ENCODE measurements at places on chromosomes 3 and 15. TPM values are rescaled to one million over a fixed set of nuclear protein-coding genes. Genes with fewer than 3 reads are reported as not detected.

The ACKR2 gene
- total RNA-seq: 0.74 TPM

The TMEM207 gene
- not detected for total RNA-seq

The PPP1R2 gene
- total RNA-seq: 40.7 TPM

The SH3GL3 gene
- not detected for total RNA-seq

The ILDR1 gene
- total RNA-seq: not detected

The GOLGA8S gene
- not detected for total RNA-seq

The IGF2BP2 gene
- 27.6 TPM for total RNA-seq

The DLL4 gene
- 0.07 TPM for total RNA-seq

The PLSCR5 gene
- not detected for total RNA-seq

The SLC35G2 gene
- 16.5 TPM for total RNA-seq

The NDUFAF3 gene
- total RNA-seq: 175 TPM

The PDCD7 gene
- 28.6 TPM for total RNA-seq

The CLPX gene
- total RNA-seq: 21.2 TPM

The MED12L gene
- total RNA-seq: 0.24 TPM

The TNNC1 gene
- 1.1 TPM for total RNA-seq

The IMPG2 gene
- not detected for total RNA-seq

- DNase-seq: no peak
These were observed 280.8 kb downstream of the SHQ1 start for GRCh38 chr3:72567474-72567873.

DNA sequence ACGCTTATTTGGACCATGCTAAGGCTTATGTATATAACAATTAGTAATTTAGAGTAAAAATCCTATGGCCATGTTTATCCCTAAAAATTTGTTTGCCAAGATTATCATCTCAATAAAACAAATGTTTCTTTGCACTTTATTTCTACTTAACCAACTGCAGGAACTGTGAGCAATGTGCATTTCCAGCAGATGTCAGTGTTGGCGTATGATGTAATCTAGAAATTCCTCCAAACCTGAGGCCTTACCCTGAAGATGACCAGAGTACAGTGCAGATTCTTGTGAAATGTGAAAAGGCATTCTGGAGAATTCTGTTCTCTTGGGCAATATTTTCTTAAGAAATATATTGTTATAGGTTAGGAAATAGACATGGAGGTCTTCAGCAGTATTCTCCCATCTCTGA, 205.9 kb downstream of the MBNL1 start:
- peak; percentile 20 for DNase-seq

DNA sequence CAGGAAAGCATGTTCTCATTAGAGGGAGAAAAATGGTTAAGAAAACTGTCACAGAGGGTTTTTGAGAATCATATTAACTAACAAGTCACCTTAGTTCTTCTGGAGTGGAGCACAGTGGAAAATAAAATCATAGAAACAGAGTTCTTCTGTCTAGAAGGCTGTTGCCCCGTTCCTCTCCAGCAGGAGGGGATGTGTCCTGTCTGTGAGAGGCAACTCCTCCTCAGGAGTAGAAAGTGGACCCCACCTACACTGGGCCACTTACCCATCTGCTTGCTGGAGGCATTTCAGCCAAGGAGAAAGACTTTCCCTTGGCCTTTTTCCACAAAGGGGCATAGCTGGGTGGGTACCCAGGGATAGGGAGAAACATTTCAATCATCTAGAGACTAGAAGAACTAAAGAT, 106.6 kb downstream of the SSR3 start:
- DNase-seq: no peak

GRCh38 chr3:105988540-105989212, 119.9 kb upstream of the CBLB start:
- DNase-seq: no peak

DNA sequence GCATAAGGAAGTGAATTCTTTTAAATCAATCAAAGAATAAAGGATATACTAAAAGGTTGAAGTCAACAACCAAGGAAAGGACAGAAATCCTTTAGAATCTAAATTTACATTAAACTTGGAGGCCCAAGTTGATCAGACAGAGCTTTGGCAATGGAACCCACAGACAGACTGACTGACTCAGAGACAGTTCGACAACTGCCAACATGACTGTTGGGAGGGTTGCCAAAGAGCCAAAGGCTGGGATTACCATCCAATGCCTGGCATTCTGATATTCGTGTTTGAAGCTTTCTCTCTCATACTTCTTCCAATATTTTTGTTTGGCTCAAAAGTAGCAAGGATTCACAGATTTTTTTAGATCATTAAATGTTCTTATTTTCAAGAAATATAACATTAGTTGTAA, 406.1 kb downstream of the PLCL2 start:
- DNase-seq: no peak

- DNase-seq: no peak
These were observed 80.5 kb upstream of the CDIN1 start for GRCh38 chr15:36498916-36499315.

- peak; percentile 88 for DNase-seq
These were observed 6.5 kb downstream of the CHD2 start for GRCh38 chr15:92906563-92907081.

- DNase-seq: no peak
These were observed 33.3 kb upstream of the VPS8 start for GRCh38 chr3:184778426-184779332.

- DNase-seq: no peak
These were observed 60.1 kb upstream of the CCR4 start for GRCh38 chr3:32891365-32891764.

GRCh38 chr3:189324538-189325138, 152.9 kb downstream of the TPRG1 start:
- DNase-seq: peak; percentile 98

DNA sequence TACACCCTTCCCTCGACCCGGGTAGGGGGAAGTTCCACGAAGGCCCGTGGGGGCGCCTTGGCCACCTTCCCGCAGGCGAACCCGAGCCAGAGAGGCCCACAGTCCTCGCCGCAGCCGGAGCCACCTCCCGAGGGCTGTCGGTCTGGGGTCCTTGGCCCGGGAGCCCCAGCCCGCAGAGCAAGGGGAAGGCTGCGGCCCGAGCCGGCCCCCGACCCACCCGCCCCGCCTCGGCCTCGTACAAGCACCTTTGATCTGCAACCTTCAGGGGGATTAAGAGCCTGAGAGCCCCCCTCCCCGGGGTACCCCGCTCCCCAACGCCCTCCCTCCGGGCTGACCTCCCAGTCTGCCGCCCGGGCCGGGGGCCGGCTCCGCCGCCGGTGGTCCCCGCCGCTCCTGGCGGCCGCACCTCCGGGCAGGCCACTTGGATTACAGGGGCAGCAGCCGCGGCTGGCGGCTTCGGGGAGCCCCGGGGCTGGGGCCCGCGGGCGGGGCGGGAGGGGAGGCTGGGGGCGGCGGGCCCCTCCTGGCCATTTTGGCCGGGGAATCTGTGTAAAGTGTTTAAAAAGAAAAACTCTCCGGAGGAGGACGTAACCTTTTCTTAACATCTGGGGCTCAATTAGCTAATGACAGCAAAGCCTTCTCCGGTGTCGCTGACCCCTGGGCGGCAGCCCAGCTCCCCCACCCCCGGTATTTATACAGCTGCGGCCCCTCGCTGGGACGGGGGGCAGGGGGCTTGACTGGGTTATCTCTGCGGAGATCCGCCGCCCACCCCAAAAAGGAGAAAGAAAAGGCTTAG, 40.2 kb downstream of the EPHB3 start:
- no peak for DNase-seq

GRCh38 chr15:60917461-60918145, 311.5 kb downstream of the RORA start:
- no peak for DNase-seq

DNA sequence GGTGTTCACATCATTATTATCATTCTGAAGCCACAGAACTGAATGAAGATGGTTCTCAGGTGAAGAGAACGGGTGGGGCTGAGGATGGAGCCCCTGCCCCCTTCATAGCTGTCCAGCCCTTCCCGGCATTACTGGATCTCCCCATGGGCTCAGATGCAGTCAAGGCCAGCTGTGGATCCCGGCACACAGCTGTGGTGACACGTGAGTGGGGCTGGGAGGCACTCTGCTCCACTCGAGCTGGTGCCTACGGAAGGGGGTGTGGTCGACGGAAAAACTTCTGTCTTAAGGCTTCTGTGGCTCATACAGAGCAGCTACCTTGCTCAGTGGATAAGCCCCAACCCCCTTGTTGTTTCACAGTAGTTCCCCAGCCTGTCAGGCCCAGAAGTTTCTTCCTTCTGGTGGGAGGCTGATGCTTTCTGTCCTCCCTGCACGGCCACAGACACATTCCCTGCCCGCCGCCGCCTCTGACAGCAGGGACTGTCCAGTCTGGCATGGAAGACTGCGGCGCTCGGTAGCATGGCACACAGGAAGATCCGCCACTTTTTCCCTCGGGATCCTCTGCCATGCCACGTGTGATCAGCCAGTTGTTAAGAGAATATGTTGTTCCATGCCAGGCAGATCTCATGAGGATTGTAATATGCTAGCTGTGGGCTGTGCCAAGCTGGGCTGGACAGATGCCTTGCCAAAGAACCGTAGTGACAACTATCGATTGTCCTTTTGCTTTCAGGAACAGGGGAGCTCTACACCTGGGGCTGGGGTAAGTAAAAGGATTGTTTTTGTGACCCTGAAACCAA, 5.8 kb downstream of the RCCD1 start:
- no peak for DNase-seq

GRCh38 chr3:189142527-189142926, 29.2 kb upstream of the TPRG1 start:
- no peak for DNase-seq

GRCh38 chr15:52094811-52095584, 17.6 kb downstream of the BCL2L10 start:
- DNase-seq: no peak

DNA sequence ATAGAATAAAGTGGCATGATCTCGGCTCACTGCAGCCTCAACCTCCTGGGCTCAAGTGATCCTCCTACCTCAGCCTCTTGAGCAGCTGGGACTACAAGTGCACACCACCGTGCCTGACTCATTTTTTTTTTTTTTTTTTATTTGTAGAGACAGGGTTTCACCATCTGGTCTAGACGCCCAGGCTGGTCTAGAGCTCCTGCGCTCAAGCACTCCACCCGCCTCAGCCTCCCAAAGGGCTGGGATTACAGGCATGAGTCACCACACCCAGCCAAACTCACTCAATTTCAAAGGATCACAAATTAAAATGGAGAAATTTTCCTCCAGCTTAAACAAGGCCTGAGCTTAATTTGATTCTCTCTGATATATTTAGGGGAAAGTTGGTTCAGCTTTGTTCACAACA, 27.3 kb upstream of the NMB start:
- DNase-seq: peak; percentile 25

DNA sequence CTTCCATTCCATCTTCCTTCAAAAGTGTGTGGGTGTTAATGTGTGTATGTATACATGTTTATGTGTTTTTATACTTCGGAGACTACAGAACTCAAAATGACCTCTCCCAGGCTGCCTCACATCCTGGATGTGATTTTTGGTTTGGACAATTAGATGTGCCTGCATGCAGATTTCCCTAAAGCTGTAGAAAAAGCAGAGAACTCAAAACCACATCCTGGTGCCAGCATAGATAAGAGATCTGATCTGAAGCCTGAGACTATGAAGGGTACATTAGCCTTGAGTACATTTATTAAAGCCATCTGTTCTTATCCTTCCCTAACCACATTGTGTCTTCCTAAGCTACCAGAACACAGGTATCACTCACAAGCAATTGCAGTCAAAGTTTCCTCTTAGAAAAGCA, 319.4 kb upstream of the RASGRP1 start:
- no peak for DNase-seq

DNA sequence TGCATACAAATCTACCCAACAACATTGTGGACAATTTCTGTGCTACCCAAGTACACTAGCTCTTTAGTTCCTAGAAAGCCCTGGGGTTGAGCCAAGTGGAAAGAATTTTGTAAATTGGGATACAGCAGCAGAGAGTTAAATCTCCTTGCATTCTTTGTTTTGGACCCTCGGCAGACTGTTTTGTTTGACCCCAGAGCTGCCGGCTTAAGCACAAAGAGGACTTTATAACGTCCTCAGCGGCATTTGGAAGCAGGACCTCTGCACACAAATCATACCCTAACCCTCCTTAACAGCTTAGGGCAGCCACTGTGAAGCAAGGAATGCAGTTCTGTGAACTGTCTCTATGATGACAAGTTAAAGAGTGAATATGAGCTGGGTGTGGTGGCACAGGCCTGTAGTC, 415.3 kb downstream of the CNTN4 start:
- DNase-seq: no peak

GRCh38 chr15:70466895-70467529, 296.3 kb downstream of the UACA start:
- peak; percentile 62 for DNase-seq

GRCh38 chr15:39434163-39434562, 146.7 kb upstream of the THBS1 start:
- DNase-seq: no peak

DNA sequence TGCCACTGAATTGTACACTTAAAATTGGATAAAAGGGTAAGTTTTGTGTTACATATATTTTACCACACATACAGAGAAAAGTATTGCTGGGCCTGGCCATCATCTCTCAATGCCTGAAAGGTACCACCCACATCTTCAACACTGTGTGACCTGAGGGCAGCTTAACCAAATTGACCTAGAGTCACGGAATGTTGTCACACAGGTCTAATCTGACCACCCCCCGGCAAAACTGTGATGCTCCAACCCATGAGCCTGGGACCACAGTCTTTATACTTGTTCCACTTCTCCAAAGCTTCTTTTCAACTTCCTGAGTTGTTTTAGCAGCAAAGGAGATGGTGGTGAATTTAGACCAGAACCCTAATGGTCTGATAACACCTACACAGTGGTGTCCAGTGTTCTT, 210.3 kb upstream of the TPM1 start:
- no peak for DNase-seq

DNA sequence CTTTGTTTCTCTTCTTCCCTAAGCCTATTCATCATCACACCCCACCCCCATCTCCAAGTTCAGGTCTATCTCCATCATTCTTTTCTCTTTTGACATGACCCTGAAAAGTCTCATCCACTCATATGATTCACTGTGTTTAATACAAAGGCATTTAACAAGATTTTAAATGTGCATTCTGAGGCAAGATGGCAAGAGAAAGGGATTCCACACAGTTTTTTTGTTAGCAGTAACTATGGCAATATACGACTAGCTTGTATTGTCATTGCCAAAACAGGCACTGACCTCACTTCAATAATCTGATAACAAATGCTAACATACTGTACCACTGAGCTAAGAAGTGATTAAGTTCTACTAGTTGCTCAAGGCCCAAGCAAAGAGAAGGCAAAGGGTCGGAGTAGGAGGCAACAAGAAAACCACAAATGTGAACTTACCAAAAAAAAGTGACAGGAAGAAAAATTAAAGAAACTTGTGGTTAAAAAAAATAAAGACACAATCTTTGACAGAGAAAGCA, 53.2 kb downstream of the FBN1 start:
- DNase-seq: peak; percentile 56

All from Caki2 (cell line).